B cell (primary cell): ENCODE measurements at places on chromosomes 12 and 14. TPM values are rescaled to one million over a fixed set of nuclear protein-coding genes. Genes with fewer than 3 reads are reported as not detected.

KRT6B gene
- total RNA-seq: not detected in 2 replicates

MMAB gene
- 20.5 and 24.6 TPM in 2 replicates for total RNA-seq

KRT3 gene
- not detected in 2 replicates for total RNA-seq

IFNG-AS1 gene
- total RNA-seq: 14.7 and 19.0 TPM in 2 replicates

TOMM20L gene
- total RNA-seq: 0.70 and 1.3 TPM in 2 replicates

OR8S1 gene
- total RNA-seq: not detected in 2 replicates

CYP27B1 gene
- 0.79 and 1.1 TPM in 2 replicates for total RNA-seq

DNA sequence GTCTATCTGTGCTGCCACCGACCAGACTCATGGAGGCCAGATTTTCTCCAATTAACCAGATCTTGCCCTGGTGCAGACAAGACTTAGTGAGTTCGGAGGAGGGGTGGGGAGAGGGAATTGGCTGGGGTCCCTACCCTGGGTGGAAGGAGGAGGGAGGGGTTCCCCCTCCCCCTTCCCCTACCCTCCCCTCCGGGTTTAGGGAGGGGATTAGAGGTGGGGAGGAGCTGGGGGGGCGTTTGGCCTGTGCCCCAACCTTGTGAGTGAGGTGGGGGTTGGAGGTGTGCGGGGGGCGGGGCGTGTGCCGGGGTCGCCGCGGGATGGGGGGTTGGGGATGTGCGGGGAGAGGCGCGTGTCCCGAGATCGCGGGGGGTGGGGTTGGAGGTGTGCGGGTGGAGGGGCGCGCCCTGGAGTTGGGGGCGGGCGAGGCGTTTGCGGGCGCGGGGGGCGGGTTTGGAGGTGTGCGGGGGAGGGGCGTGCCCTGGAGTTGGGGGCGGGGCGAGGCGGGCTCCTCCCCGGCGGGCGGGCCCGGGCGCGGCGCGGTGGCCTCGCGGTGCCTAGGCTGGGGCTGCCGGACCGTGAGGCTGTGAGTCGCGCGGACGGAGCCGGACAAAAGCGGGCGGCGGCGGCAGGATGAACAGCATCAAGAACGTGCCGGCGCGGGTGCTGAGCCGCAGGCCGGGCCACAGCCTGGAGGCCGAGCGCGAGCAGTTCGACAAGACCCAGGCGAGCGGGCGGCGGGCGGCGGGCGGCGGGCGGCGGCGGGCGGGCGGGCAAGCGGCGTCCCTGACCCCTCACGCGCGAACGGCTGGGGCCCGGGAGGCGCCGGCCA, at the start of gene HIP1R:
Gene HIP1R, plus strand, starts transcription at position 537 of the 829 bp plus-strand sequence. Its CDS starts 94 bp downstream, at position 631.
- H3K36me3 ChIP-seq: no peaks in the 10 kb centered on the region
- H3K4me1 ChIP-seq: peaks cover 43% of the 10 kb centered on the region
- no peaks in the 10 kb centered on the region for H3K27me3 ChIP-seq

GRCh38 chr12:47939009-47939601, 24.3 kb upstream of the TMEM106C start:
- no peak overlapping the region for H3K27ac ChIP-seq
- DNase-seq: no peak
- H3K27me3 ChIP-seq: no peaks in the 10 kb centered on the region
- no peaks in the 10 kb centered on the region for H3K4me1 ChIP-seq

DNA sequence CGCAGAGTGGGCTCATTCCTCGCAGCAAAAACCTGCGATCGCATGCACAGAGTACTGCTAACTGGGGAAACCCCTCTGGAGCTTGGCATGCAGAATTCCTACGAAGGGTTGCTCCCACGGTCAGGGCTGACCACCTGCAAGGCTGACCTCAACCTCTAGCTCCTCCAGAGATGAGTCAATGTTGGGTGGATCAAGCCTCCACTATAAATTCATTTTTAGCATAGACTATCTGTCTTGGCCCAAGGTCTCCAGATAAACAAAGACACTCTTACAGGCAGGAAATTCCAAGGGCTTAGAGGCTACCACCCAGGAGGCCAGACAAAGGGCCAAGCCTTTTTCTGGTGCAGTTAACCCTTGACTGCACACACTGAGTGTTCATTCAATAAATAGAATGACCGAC, 296.5 kb downstream of the TMEM132D start:
- H3K27ac ChIP-seq: no peak overlapping the region
- H3K36me3 ChIP-seq: no peaks in the 10 kb centered on the region
- no peaks in the 10 kb centered on the region for H3K27me3 ChIP-seq
- H3K4me1 ChIP-seq: no peaks in the 10 kb centered on the region
- H3K4me3 ChIP-seq: no peak overlapping the region

DNA sequence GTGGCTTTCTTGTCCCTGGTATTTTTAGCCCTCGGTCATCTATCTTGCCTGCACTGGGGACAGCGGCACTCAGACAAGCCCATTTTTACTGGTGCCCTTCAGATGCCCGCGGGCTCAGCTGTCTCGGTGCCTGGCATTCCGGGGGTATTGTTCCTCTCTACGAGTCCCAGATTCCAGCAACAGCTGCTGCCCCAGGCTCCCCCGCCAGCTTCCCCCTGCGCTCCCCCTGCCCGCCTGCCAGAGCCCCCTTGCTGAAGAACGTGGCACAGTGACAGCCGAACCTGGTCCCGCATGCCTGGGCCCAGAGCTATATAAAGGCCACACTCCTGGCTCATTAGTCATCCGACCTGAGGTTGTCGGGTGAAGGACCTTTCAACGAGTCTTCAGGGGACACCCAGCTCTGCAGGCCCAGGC, 10.9 kb upstream of the MYL2 start:
- no peak for DNase-seq
- no peaks in the 10 kb centered on the region for H3K4me1 ChIP-seq
- no peak overlapping the region for H3K4me3 ChIP-seq
- no peaks in the 10 kb centered on the region for H3K27me3 ChIP-seq
- H3K27ac ChIP-seq: no peak overlapping the region
- H3K36me3 ChIP-seq: no peaks in the 10 kb centered on the region

GRCh38 chr12:32069731-32070130, 36.9 kb upstream of the BICD1 start:
- no peak overlapping the region for H3K4me3 ChIP-seq
- no peak for DNase-seq
- no peak overlapping the region for H3K27ac ChIP-seq
- no peaks in the 10 kb centered on the region for H3K36me3 ChIP-seq

- H3K27ac ChIP-seq: no peak overlapping the region
- no peaks in the 10 kb centered on the region for H3K4me1 ChIP-seq
- no peaks in the 10 kb centered on the region for H3K36me3 ChIP-seq
- no peaks in the 10 kb centered on the region for H3K27me3 ChIP-seq
- no peak for DNase-seq
These were observed 7.4 kb downstream of the LRP1-AS start for GRCh38 chr12:57139796-57140649.
